Activated T-helper 2 cell treated with anti-CD3 and anti-CD28 coated beads, Interferon-gamma antibody, Interleukin-2, Interleukin-4, amounts not matched to agents 10 μg/mL and 5 μg/mL and 100 μg/mL, durations not matched to agents 14 hours and 24 hours and 36 hours (primary cell): ENCODE measurements at places on chromosomes 16 and 17. TPM values are rescaled to one million over a fixed set of nuclear protein-coding genes. Genes with fewer than 3 reads are reported as not detected.

SDR42E1 gene
- total RNA-seq = 3.9 and 4.2 TPM in 2 replicates

ANKS4B gene
- not detected in 2 replicates for total RNA-seq

GP1BA gene
- total RNA-seq = not detected in 2 replicates

CORO7 gene
- 92.5 and 101 TPM in 2 replicates for total RNA-seq

DNASE1L2 gene
- total RNA-seq = 1.7 and 2.2 TPM in 2 replicates
